ENCODE measurements at places on chromosomes 5 and 9. TPM values are rescaled to one million over a fixed set of nuclear protein-coding genes. Genes with fewer than 3 reads are reported as not detected.

Gene CXCL14
- not detected for total RNA-seq

Gene TAF1L
- not detected for total RNA-seq

Gene CARTPT
- not detected for total RNA-seq

Gene PTCH1
- 4.2 TPM for total RNA-seq

Gene BHMT
- total RNA-seq: not detected

Gene TMEM174
- not detected for total RNA-seq

Gene PHF24
- 0.57 TPM for total RNA-seq

Gene CENPK
- 88.8 TPM for total RNA-seq

Gene ERCC8
- 10.8 TPM for total RNA-seq

Gene ACOT12
- total RNA-seq: not detected

Gene ENTREP1
- total RNA-seq: not detected

Gene DOLPP1
- 24.8 TPM for total RNA-seq

Gene PCDHGA7
- total RNA-seq: 0.05 TPM

Gene PTPN3
- total RNA-seq: 3.6 TPM

Gene ATP10B
- total RNA-seq: not detected

Gene ASPN
- not detected for total RNA-seq

Gene ARSI
- total RNA-seq: not detected

Gene NR5A1
- total RNA-seq: not detected

Gene RANBP17
- total RNA-seq: not detected

Gene ARL15
- 7.4 TPM for total RNA-seq

Gene STK10
- total RNA-seq: 87.9 TPM

Gene AIF1L
- total RNA-seq: 0.72 TPM

Gene BASP1
- total RNA-seq: 0.33 TPM

Gene BNC2
- not detected for total RNA-seq

Gene POU4F3
- total RNA-seq: 0.14 TPM

Gene IL4
- 20.5 TPM for total RNA-seq

Gene FOXD4
- total RNA-seq: not detected

Gene IFNB1
- total RNA-seq: not detected

Gene ADGRD2
- total RNA-seq: not detected

Gene RGS3
- total RNA-seq: 113 TPM

Gene ZNF454
- not detected for total RNA-seq

Gene PCSK1
- not detected for total RNA-seq

Gene MVB12B
- total RNA-seq: 0.49 TPM

Gene CYSTM1
- total RNA-seq: 17.3 TPM

Gene TRIM7
- total RNA-seq: 2.7 TPM

Gene TSSK1B
- not detected for total RNA-seq

Gene TSLP
- 0.42 TPM for total RNA-seq

Gene TIGD6
- 2.5 TPM for total RNA-seq

Gene LSM11
- total RNA-seq: 9.2 TPM

Gene RMRP
- total RNA-seq: 5,949 TPM

Data from activated CD4-positive, alpha-beta T cell treated with anti-CD3 and anti-CD28 coated beads, Interleukin-2, amount 10 ng/mL, durations not matched to agents 24 days and 14 days (primary cell).